ENCODE measurements at places on chromosomes 3 and 15. TPM values are rescaled to one million over a fixed set of nuclear protein-coding genes. Genes with fewer than 3 reads are reported as not detected.
A peak's percentile ranks its signal among the peaks of the same experiment; 100 is the strongest.

- DNase-seq, result no peak
Measured at GRCh38 chr3:75218577-75218976, 445.6 kb upstream of the FRG2C start.

GRCh38 chr3:70556056-70556455, 243.6 kb upstream of the MDFIC2 start:
- DNase-seq, result no peak

- no peak for DNase-seq
Measured at GRCh38 chr15:35311615-35312014, 226.5 kb upstream of the NANOGP8 start.

DNA sequence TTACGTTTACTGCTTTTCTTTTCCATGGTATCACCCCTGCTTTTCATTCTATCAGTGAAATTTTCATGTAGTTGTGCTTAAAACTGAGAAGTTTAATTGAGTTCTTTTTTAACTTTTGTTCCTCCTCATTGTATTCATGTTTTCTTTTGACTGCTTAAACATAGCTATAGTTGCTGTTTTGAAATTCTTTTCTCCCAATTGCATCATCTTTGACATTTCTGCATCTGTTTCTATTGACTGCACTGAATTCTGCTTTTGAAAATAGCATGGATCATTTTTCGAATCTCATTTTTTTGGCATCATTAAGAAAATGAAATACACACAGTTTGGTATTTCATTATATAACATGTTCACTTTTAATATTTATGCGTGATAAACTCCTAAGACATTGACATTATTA, 694.9 kb downstream of the MECOM start:
- no peak for DNase-seq

- no peak for DNase-seq
Measured at GRCh38 chr3:40997711-40998519, 201.4 kb upstream of the CTNNB1 start.

DNA sequence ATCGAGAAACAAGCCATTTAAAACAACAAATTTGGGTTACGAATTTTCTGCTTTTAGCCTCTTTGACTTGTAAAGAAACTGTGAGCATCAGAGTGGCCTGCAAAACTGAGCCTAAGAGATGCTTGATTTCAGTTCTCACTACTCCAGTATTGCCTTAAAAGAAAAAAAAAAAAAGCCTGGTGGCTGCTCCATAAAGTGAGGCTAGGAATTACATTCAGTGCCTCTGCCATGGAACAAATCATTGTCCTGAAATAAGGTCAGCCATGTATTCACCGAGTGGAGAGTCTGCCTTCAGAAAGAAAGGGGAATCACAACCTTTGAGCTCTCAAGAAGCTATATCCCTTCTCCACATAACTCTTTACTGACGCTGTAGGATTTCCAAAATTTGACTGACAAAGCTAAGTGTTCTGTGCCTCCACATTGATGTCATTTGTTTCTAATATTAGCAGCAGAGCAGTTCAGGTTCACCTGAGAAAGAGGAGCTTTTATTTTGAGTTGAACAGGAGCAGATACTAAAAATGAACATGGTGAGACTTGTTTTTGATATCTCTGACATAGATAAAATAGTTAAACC, 137.3 kb downstream of the SSR3 start:
- no peak for DNase-seq

The TEX55 gene
- polyA plus RNA-seq, result not detected

The RBP2 gene
- not detected for polyA plus RNA-seq

The APOD gene
- polyA plus RNA-seq, result 36.5 TPM

- DNase-seq, result peak; percentile 36
Measured at GRCh38 chr3:30012941-30013543, 593.4 kb upstream of the TGFBR2 start.

The ARF4 gene
- polyA plus RNA-seq, result 130 TPM

The FOXB1 gene
- polyA plus RNA-seq, result not detected

- no peak for DNase-seq
Measured at GRCh38 chr3:25910997-25911396, 121.1 kb downstream of the OXSM start.

- DNase-seq, result peak; percentile 46
Measured at GRCh38 chr3:9067352-9067975, 104.2 kb upstream of the RAD18 start.

DNA sequence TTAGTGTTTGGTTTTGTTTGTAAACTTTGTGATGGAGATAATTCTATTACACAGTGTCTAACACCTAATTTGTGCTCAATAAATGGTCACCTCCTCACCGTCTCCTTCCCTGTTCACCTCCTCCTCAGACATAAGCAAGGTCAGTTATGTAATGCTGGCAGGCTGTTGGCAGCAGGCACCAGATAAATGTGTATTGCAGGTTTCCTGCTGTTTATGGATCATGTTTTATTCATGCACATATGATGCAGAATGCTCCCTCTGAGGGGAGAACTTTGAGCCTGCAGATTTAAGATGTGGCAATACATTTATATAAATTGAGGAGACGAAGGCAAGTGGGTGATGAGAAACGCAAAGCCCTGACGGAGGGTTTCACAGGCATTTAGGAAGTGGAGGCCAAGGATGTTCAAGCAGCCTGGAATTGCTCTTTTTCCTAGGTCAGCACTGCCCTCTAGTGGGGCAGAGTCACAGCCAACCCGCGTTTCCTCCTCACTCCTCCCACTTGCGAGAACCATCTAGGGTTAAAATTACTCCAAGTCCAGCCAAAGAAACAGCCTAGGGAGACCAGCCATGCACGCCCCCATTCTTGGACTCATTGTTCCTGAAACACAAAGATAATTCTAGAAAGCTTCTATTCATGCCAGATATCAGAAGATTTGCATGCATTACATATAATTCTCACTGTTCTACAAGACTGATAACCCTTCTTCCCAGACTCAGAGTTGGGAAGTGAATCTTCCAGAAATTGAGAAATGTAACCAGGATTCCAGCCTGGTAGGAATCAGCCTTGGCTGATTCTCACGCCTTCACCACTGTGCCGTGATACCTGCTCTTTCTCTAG, 228.7 kb downstream of the SLCO3A1 start:
- peak; percentile 81 for DNase-seq

The EXD1 gene
- polyA plus RNA-seq, result 0.12 TPM

The NR1I2 gene
- 0.43 TPM for polyA plus RNA-seq

DNA sequence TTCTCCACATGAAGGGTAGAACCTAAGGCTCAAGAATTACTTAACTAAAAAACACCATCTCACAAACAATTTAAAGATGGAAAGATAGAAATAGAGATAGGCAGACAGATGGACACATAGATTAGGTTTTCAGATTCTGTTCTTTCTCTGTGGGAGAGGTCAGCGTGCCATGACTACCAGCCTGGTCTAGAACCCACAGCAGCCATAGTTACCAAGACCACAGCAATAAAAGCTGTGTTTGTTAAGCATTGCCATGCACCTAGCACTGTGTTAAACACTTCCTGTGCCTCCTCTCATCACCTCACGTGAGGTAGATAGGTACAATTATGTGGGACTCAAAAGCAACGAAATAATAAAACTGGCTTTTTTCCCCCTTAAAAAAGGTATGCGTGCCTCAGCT, 83.1 kb upstream of the TSEN2 start:
- DNase-seq, result no peak

DNA sequence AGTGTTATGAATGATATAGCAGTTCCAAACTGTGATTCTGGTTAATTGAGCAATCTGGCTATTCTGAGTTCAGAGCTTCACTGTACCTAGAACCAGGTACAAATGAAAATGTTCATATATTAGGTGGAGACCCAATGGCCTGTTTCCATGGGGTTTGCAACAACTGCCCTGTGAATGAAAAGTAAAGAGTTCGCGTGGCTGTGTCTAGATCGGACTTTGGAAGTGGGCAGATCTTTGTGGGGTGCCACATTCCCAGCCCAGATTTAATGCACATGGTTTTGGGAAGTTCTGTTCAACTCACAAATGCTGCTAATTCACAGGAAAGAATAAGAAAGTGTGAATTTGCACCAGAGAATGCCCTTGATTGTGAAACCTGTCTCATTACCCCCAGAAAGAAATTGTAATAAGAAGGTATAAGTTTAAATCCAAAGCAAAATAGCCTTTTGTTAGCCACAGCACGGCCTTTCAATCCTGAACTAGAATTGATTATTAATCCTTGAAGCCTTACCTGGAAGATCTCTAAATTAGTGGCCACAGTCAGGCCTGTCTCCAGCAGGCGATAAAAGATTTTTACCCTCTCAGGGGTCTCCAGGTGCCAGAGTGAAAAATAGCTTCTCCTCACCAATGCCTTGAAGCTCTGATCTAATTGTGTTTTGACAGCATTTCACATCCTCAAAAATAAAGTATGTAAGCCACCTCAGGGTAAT, 22.6 kb downstream of the WHAMM start:
- DNase-seq, result no peak

DNA sequence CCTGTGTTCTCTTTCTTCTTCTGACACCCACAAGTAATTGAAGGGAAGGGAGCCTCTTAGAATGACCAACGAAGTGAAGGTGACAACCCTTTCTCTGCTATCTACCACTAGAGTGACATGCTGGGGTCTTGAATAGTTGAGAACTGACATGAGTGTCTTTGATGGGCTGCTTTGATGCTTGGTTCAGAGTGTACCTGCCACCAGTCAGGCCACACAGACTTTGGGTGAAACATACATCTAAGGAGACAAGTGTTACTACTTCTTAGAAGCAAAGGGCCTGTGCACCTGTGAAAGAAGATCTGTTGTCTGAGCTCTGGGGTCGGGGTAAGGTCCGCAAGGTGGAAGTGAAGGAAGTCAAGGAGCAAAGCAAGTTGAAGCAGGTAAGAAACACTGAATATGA, 1040.7 kb upstream of the CFAP20DC start:
- DNase-seq, result no peak

GRCh38 chr15:68994149-68994548, 20.3 kb upstream of the NOX5 start:
- DNase-seq, result no peak

GRCh38 chr15:27582726-27583410, 516.2 kb downstream of the OCA2 start:
- DNase-seq, result no peak

DNA sequence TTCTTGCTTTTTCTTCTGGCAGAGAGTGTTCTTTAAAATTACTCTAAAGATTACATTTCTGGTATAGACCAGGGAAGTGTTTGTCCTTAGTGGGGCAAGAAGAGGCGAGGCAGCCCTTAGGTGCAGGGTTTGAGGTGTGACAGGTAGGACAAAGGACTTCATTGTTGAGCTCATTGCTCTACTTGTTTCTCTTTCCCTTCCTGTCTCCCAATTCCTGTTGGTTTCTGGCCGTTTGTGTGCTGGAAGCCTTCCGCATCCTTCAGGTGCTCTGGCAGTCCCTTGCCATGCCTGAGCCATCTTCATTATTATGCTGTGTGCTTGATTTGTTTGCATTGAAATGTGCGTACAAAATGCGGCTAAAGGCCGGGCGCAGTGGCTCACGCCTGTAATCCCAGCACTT, 85.1 kb downstream of the CCK start:
- no peak for DNase-seq

The SLC51B gene
- 2.4 TPM for polyA plus RNA-seq

- no peak for DNase-seq
Measured at GRCh38 chr3:123084192-123084591, 17.4 kb downstream of the PDIA5 start.

The LRRC31 gene
- polyA plus RNA-seq, result not detected

DNA sequence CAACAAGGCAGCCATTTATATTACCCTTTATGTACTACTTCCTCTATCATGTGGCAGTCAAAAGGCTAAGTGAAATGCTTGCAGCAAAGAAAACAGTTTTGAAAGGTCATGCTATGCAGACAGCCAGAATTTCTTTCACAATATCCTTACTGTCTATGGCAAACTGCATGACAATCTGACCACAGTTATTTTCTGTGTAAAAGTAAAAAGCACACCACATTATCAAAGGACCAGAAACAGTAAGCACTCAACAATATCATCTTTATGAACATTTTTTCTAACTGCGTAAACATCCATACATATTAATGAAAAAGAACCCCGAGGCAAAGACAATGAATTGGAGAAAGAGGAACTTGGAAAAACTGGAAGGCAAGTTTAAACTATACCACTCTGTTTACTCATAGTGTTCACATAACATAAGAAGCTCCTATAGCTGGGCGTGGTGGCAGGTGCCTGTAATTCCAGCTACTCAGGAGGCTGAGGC, 47.9 kb downstream of the PIK3CB start:
- DNase-seq, result no peak

The AGBL1 gene
- polyA plus RNA-seq, result 11.7 TPM

GRCh38 chr15:94547711-94548110, 316.4 kb downstream of the MCTP2 start:
- no peak for DNase-seq

DNA sequence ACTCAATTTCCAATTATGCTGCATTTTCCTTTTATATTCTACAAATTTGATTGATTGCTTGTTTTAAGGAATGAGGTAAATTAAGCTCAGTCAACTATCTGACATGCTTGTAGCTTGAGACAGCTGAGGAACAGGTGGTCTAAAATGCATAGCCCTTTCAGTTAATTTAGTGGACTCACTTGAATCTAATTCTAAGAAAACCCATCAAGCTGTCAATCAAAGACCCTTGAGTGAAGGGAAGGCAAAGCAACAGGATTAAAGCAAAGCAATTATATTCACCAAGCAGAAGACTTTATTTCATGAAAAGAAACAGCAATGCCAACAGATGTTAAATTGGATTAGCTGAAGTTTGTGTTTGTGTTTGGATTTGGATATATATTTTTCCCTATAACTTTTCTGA, 228.5 kb downstream of the ARPP21 start:
- no peak for DNase-seq

The GPR149 gene
- 0.14 TPM for polyA plus RNA-seq

- DNase-seq, result no peak
Measured at GRCh38 chr3:124963755-124964154, 29.2 kb upstream of the MUC13 start.

DNA sequence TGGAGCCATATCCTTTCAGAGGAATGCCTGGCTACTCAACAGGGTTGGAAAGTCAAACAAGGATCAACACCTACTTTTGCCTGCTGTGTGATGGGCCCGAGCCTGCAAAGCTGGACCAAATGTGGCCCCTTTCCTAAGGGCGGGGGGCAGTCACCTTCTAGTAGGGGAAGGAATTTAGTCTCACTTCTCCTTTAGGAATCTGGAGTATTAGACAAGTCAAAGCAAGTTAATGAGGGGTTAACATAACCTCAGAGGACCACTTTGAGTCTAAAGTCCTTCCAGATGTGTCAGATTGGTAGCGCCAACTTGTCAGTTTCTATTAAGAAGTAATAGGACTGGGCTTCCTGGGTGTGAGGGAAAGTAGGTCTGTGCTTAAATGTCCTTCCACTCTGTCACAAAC, 6.8 kb downstream of the EXOSC7 start:
- DNase-seq, result no peak

The FOXL2 gene
- not detected for polyA plus RNA-seq

The ZNF385D gene
- 21.0 TPM for polyA plus RNA-seq

The SPATA12 gene
- polyA plus RNA-seq, result 0.08 TPM

- no peak for DNase-seq
Measured at GRCh38 chr3:59040902-59041301, 8.9 kb downstream of the CFAP20DC start.

The TMEM212 gene
- polyA plus RNA-seq, result 0.15 TPM

- DNase-seq, result no peak
Measured at GRCh38 chr15:68506071-68506470, 72.7 kb upstream of the CORO2B start.

GRCh38 chr3:107545680-107546120, 22.9 kb downstream of the BBX start:
- DNase-seq, result no peak

The NLGN1 gene
- polyA plus RNA-seq, result 1.0 TPM

- DNase-seq, result no peak
Measured at GRCh38 chr3:126036056-126036549, 47.8 kb downstream of the SLC41A3 start.

The CHCHD6 gene
- polyA plus RNA-seq, result 6.5 TPM

The IL5RA gene
- not detected for polyA plus RNA-seq

GRCh38 chr3:111072031-111072921, 660 bp downstream of the NECTIN3 start:
- DNase-seq, result peak; percentile 44

All from hindlimb muscle (tissue), 1 donor.